M059J (cell line): ENCODE measurements at places on chromosomes 5 and 9. TPM values are rescaled to one million over a fixed set of nuclear protein-coding genes. Genes with fewer than 3 reads are reported as not detected.

The MGAT4B gene
- 146 and 187 TPM in 2 replicates for total RNA-seq

The IL33 gene
- 3.7 and 3.9 TPM in 2 replicates for total RNA-seq

The GPX3 gene
- total RNA-seq, result 62.3 and 68.5 TPM in 2 replicates

The CD74 gene
- 1.8 and 6.0 TPM in 2 replicates for total RNA-seq

The OBP2B gene
- total RNA-seq, result not detected in 2 replicates

The DOCK8 gene
- 0.49 and 1.4 TPM in 2 replicates for total RNA-seq

The MBLAC2 gene
- total RNA-seq, result 2.5 and 2.6 TPM in 2 replicates

The CCDC192 gene
- total RNA-seq, result not detected in 2 replicates

DNA sequence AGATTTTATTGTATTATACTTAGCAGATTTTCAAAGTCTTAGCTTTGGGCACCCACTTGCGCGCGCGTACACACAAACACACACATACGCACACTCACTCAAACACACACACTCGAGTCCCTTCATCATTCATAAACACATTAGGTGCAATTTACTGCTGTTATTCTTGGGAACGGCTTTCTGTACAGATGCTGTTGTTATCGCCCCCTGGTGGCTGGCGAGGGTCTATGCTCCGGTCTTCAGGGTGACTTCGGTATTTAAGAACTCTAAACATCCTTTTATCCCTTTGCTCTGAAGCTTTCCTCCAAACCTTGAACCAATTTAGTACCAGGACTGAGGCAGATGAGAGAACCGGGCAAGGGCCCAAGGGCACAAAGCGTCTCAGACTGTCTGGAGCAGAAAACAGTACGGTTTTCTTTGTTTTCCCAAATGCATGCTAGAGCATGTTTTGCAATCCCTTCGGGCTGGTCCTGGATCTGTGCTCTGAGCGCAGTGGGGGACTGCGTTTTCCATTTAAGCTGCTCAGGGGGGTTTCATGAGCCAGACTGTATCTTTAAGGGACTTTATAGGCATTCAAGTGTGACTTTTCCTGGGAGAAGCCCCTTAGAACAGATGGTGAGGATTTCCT, 1.7 kb upstream of the SLIT3 start:
- DNase-seq, result peak; percentile 68

DNA sequence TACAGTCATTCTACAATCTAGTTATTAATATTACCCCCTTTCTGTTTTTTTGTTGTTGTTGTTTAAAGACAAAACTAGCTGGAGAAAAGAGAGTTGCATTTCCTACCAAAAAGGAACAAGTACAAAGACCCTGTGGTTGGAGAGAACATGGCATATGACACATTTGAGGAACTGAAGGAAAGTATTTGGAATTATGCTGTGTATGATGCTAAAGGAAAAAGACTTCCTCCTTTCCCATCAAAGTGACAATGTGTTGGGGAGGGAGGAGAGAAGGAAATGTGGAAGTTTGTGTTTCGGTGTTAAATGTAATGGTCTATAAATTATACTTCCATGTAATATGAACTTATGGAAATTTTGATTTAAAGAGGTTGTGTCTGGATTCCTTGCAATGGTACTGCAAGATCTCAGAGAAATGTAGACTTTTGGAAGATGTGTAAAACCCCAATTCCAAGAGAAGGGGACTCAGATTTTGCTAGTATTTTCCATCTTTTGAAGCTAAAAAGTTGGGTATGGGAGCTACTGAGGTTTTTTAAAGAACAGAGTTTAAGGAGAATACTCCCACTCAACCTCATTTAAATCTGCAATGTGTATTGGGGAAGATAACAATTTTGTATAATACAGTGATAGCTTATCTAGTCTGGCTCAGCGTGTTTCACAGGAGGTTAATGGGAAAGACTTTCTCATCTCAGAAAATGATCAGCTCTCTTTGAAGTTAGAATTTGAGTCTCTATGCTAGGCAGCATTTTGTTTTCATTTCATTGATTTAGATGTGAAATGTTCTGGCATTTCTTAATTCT, 15.4 kb upstream of the TNFSF8 start:
- no peak for DNase-seq

DNA sequence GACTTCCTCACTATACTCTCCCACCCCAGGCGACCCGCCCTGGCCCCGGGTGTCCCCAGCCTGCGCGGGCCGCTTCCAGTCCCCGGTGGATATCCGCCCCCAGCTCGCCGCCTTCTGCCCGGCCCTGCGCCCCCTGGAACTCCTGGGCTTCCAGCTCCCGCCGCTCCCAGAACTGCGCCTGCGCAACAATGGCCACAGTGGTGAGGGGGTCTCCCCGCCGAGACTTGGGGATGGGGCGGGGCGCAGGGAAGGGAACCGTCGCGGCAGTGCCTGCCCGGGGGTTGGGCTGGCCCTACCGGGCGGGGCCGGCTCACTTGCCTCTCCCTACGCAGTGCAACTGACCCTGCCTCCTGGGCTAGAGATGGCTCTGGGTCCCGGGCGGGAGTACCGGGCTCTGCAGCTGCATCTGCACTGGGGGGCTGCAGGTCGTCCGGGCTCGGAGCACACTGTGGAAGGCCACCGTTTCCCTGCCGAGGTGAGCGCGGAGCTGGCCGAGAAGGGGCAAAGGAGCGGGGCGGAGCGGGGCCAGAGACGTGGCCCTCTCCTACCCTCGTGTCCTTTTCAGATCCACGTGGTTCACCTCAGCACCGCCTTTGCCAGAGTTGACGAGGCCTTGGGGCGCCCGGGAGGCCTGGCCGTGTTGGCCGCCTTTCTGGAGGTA, 2.1 kb downstream of the CA9 start:
- no peak for DNase-seq

- peak; percentile 100 for DNase-seq
Measured at GRCh38 chr9:127561491-127562278, 50.4 kb upstream of the STXBP1 start.

DNA sequence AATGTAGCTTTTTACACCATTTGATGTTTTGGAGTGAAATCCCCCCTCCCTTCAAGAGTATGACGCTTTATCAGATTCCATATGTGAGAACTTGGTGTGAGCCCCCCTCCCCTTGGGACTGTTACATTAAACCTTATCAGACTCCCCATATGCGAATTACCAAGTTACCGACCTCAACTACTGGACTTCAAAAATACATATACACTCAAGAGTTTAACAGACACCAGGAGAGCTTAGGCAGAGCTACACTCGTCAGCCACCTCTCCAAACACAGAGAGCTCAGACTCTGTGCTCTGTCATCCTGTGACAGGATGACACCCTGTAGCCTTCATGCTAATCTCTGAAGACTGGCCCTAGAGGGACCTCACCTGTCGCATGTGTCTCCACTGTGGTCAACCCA, 50.2 kb downstream of the FAM114A2 start:
- no peak for DNase-seq

DNA sequence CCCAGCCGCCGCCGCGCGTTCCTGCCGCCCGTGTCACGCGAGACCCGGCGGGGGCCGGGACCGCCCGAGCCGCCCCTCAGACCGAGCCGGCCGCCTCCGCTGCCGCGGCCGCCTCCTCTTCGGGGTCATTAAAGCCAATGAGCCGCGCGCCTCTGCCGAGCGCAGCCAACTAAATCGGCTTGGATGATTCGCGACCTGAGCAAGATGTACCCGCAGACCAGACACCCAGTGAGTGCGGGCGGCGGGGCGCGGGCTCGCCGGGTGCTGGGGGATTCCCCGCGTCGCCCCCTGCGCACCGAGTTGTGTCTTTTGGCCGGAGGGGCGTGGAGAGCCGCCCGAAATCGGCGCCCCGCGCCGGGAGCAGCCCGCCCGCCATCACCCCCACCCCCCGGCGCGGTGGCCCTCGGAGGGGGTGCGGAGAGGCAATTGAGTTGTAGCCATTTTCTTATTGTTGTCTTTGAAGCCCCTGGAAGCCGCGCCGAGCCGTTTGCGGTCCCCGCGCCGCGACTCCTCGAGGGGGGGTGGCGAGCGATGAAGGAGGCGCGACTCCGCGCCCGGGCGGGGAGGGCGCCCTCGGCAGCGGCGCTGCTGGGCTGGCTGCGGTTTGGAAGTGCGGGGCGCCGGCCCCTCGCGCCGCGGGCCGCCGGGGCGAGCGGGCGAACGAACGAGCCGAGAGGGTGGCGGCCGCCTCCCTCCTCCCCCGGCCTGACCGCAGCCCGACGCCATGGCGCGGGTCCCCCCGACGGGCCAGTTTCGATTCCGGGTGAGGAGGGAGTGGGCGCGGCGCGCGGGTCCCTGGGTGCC, 1.0 kb downstream of the TLE4 start:
- peak; percentile 40 for DNase-seq

DNA sequence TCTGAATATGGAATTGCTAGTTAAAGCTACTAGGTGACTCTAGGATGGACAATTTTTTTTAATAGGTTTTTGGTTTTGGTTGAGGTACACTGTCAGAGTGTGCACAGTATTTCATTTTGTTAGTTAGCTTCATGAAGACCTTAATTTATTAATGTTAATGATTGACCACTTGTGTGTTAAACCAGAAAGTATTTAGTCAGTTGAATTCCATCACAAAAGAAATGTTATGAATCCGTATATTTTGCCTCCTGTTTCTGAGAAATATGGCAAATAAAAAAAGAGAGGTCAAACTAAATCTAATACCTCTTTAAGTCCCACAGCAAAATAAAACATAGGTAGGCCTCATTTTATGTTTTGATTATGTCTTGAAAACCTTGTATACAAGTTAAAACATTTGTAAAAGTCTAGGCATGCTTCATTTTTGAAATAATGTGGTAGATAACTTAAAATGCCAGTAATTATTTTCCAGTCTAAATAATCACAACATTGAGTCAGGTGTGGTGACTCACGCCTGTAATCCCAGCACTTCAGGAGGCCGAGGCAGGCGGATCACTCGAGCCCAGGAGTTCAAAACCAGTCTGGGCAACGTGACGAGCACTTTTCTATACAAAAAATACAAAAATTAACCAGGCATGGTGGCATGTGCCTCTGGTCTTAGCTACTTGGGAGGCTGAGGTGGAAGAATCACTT, 50.8 kb downstream of the ITGA1 start:
- peak; percentile 88 for DNase-seq

GRCh38 chr9:33197279-33198152, 30.4 kb upstream of the B4GALT1 start:
- DNase-seq, result no peak

DNA sequence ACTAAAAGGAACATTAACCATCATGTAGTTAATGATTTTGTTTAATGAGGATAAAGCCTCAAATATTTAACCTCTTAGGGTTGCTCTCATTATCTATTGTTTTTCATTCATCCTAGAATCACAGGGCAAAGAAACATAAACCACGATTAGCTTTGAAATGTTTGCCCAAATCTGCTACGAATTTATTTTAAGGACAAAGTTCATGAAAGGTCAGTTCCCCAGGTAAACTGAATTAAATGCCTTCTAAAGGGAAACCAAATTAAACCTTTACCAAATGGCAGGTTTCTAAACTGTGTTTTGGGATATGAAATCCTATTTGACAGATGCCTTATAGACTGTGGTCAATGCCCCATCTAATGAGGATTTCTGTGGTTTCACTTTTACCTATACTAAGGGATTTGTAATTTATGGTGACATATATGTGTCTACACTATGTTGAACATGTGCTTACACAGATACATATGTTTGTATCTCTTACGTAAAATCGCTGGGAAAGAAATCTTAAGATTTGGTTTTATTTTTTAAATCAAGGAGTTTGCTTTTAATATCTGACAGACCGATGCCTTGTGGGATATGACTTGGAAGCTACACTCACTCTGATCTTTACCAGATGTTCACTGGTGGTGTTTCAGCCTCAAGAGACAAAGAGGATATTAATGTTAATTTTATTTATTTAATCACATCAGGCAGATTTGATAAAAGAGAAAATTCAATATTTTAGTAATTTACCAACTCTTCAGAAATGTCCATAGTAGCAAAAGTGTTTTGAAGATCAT, 188.4 kb downstream of the GLIS3 start:
- no peak for DNase-seq

GRCh38 chr5:24428345-24428744, 216.4 kb downstream of the CDH10 start:
- no peak for DNase-seq

GRCh38 chr9:6692881-6693361, 47.4 kb upstream of the GLDC start:
- DNase-seq, result no peak

DNA sequence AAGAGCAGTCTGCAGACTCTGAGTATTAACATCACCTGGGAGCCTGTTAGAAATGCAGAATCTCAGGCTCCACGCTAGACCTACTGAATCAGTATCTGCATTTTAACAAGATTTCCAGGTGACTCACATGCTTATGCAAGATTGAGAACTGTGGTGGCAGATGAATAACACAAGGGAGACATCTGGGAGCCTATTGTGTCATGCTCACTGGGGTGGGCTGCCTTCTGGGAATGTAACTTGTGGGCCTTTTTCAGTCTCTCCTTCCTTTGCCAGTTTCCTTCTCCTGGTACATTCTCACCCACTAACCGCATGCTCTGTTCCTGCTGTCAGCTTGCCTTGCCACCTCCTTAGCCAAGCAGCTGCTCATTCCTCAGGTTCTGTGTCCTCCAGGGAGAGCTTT, 176.6 kb upstream of the C9orf72 start:
- DNase-seq, result no peak

DNA sequence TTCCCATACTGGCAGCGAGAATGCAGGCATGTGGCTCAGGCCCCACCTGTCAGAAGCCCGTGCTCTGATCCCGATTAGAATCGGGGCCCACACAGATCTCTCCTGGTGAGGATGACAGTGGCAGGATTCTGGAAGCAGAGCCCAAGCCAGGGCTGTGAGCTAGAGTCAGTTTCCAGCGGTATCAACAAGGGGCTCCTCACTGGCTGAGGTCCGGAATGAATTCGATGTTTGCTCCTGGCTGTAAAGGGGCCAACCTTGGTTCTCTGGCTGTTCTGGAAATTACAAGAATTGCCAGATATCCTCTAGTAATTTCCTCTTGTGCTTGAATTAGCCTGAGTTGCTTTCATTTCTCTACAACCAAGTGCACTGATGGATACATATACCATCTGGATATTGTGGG, 129.1 kb upstream of the SPRY4 start:
- DNase-seq, result no peak

- peak; percentile 73 for DNase-seq
Measured at GRCh38 chr9:77751341-77752091, 103.4 kb upstream of the GNA14 start.

GRCh38 chr9:83027153-83027891, 35.6 kb downstream of the RASEF start:
- peak; percentile 93 for DNase-seq

- DNase-seq, result no peak
Measured at GRCh38 chr5:30100929-30101328, 1092.6 kb upstream of the CDH6 start.

DNA sequence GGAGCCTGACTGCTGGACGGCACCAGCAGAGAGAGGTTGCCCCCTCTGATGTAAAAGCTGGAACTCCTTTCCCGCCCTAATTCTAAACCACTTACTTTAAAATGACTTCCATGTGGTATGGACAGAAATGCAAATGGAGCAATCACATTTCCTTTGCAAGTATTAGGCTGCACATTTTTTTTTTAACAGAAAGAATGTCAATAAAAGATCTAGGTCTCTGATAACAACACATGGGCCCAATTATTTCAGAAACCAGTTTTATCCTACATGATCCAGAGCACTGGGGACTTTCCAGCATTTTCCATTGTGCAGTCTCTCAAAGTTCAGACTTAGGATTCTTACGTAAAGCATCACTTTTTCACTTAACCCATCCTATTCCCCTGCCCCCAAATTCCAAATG, 203.7 kb downstream of the NXNL2 start:
- DNase-seq, result peak; percentile 53

GRCh38 chr5:38725371-38725865, 120.4 kb upstream of the OSMR start:
- no peak for DNase-seq
